ENCODE measurements at places on chromosomes 11 and 22.

GRCh38 chr11:16985297-16985696 is 28.9 kb downstream of the PLEKHA7 start:
- no peak for DNase-seq

DNA sequence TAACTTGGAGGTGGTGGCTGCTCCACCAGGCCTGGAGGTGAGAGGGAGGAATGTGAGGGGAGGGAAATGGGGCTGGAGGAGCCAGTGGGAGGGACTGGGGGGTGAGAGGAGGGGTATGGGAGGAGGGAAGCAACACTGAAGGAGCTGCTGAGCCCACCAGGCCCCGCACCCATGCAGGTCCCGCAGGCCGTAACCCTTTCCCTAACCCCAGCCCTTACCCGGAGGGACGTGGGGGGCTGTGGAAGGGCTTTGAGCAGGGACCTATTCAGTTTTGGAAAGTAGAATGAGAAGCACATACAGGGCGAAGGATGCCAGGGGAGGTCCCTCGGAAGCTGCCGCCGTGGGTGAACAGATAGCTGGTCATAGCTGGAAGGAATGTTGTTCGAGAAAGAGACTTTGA is 33.9 kb upstream of the CRYBB3 start:
- DNase-seq = no peak

- no peak for DNase-seq
These were observed 243.5 kb upstream of the ARHGAP20 start for GRCh38 chr11:110955776-110956175.

- DNase-seq = no peak
These were observed 14.0 kb upstream of the MCHR1 start for GRCh38 chr22:40665312-40665711.

DNA sequence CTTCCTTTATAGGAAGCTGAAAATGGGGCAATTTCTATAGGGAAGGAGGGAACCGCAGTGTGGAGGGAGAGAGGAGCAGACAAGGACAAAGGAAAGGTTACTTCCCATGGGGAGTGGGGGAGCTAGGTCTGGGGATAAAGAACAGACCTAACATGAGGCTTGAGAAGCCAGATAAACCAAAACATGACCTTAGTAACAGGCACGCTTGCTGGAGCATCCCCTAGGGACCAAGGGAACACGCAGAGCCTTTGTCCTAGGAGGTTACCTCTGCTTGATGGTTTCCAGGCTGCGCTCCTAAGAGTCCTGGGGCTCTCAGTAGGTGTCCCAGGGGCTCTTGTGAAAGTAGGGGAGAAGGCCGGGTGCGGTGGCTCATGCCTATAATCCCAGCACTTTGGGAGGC is 271.4 kb upstream of the NCAM1 start:
- no peak for DNase-seq

DNA sequence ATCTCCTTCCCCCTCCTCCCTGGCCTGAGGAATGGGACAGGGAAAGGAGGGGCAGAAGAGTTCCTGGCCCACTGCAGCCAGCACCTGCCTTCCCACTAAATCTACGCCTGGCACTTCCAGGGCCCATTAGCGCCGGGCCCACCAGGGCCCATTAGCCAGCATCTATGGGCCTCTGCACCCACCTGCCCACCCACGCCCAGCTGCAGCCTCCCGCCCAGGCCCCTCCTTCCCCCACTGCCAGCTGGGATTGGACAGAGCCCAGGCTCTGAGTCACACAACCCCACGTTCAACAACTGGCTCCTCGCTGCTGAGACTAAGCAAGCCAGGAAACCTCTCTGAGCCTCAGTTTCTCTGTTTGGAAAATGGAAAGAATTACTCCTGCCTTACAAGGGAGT is 48.7 kb downstream of the CYTH4 start:
- DNase-seq = no peak

- no peak for DNase-seq
These were observed 2.7 kb upstream of the TMPRSS4 start for GRCh38 chr11:118074091-118074685.

DNA sequence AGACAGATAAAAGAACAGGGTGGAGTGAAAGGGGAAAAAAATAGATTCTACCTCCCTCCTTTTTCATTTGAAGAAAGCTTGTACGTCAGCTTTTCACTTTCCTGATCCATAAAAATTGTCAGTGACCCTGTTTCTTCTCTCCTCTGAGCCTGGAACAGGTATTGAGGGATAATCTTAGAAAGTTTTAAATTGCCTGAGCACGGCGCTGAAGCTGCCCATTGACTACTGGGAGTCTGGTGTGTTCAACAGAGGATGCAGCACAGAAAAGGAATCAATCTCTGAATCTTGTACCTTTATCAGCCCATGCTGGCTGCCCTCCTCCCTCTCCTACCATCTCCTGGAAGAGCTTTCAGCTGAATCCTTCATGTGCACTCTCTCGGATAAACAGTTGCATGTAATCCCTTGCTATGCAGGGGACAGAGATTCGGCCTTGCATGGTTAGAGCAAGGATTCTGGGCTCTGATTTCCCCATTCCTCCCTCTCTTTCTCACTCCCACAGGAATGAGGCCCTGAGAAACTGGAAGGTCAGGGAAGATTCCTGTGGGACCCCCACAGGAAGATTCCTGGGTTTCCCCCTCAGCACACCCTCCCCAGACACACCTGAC is 162.4 kb upstream of the SYN3 start:
- no peak for DNase-seq

DNA sequence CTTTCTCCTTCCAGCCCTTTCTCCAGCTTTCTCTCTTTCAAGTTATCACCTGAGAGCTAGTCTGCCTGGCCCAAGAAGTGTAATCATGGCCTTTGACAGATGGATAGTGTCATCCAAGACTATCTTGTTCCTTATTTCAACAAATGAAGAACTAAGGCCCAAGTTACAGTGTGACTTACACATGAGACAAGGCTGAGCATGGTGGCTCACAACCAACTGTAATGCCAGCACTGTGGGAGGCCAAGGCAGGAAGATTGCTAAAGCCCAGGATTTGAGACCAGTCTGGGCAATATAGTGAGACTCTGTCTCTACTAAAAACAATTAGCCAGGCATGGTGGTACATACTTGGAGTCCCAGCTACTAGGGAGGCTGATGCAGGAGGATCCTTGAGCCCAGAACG is 3.7 kb upstream of the RANGAP1 start:
- DNase-seq = no peak

DNA sequence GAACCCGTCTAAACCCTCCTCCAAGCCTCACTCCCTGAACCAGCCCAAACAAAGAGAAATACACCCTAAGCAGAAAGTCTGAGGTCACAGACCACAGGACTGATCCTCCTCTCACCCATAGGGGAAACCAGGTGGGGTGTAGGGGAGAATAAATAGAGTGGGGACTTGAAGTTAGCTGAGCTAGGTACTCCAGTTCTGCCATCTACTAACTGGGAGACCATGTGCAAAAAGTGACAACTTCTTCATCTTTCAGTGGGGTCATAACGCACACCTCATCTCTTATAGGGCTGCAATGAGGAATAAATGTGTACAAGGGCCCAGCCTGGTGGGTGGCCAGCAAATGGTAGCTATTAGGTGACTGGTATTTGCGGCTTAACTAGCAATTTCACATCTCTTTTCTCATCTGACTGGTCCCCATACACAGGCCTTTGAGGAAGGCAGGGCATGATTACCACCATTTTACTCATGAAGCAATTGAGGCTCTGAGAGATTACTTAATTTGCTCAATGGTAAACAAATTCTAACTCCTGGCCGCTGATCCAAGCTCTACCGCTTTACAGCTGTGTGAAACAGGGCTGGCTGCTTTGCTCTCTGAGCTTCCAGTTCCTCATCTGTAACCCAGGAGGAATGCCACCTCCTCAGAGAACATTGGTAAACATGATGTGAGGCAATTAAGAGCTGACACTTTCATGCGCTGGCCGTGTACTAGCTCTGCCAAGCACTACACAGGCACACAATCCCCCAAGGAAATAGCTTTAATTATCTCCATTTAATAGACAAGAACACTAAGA is 16.6 kb downstream of the TBC1D10A start:
- no peak for DNase-seq

- no peak for DNase-seq
These were observed 35.9 kb downstream of the ARAP1 start for GRCh38 chr11:72716290-72716689.

GRCh38 chr11:117179048-117179999 is 781 bp downstream of the SIDT2 start:
- DNase-seq = peak; percentile 63

DNA sequence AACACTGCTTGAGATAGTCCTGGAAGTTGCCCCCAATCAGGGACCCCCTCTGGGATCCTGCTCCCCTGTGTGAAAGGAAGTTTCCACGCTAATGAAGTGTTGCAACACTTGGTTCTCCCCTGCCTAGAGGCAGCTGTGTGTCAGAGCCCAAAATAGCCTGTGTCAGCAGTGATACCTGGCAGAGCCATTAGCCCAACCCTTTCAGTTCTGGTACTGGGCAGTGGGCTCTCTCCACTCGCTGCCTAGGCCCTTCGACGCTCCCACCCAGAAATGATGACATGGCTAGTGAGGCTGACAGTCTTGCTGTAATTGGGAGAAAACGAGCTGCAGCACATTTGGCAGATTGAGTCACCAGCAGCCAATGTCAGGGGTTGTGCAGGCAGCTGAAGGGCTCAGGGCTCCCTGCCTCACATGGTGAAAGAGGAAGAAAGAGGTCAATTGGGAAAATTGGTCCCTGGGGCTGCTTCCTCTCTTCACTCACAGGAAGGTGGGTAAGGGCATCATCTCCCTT is 1.4 kb upstream of the NXF1 start:
- no peak for DNase-seq

DNA sequence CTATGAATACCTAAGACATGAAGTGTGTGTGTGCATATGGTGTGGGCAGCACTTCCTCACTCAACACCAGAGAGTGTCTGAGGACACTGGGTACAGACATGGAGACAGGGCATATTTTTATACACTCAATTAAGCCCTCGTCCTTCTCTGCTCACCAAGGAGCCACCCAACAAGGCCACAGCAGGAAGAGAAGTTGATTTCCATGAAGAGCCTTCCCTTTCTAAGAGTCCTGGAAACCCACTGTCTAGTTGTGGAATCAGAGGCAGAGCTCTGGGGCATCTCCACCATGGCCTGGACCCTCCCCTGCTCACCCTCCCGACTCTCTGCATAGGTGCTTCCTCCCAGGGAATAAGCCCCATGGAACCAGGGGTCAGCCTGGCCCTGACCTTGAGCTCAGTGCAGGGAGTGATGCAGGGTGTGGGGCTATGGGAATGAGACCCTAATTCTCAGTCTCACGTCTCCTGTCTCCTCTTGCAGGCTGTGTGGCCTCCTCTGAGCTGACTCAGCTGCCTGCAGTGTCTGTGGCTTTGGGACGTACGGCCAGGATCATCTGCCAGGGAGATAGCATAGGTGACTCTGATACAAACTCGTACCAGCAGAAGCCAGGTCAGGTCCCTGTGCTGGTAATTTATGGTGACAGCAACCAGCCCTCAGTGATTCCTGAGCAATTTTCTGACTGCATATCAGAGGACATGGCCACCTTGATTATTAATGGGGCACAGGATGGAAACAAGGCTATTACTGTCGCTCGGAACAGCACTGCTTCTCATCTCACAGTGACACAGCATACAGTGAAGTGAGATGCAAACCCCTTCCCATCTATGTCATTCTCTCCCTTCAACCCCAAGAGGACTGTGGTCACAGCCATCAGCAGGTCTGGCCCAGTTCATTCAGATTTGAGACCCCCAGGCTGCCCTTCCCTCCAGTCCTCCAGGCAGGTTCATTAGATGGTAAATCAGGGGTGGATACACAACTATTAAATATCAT is 14.6 kb upstream of the IGLL5 start:
- DNase-seq = no peak

- DNase-seq = no peak
These were observed 110.3 kb downstream of the KCNQ1OT1 start for GRCh38 chr11:2589538-2589934.

DNA sequence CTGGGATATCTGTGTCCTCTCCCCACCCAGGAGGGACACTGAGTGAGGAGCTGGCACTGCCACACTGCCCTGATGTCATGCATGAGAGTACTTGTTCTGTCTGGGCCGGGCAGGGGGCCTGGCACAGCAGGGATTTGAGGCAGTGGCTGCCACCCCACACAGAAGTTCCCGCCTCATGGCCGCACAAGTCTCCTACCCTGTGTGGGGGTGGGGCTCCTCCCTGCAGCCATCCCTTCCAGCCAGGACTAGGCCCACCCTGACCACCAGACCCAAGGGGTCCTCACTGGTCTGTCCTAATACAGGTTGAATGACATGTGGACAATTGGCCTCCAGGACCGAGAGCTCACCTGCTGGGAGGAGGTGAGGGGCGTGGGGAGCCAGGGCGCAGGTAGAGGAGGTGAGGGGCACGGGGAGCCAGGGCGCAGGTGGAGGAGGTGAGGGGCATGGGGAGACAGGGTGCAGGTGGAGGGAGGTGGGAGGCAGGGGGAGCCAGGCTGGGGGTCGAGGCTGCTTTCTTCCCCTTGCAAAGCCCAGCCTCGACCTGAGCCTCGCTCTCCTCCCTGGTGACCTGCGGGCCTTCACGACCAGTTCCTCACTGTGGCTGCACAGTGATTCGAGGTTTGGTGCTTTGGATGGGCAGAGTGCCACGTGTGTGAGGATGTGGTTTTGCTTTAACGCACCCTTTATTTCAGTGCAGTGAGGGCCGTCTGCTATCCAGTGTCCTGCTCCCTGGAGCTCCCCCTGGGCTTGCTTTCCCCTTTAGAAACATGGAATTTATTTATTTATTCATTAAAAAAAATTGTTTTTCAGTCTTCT is 7.4 kb downstream of the LZTR1 start:
- no peak for DNase-seq

DNA sequence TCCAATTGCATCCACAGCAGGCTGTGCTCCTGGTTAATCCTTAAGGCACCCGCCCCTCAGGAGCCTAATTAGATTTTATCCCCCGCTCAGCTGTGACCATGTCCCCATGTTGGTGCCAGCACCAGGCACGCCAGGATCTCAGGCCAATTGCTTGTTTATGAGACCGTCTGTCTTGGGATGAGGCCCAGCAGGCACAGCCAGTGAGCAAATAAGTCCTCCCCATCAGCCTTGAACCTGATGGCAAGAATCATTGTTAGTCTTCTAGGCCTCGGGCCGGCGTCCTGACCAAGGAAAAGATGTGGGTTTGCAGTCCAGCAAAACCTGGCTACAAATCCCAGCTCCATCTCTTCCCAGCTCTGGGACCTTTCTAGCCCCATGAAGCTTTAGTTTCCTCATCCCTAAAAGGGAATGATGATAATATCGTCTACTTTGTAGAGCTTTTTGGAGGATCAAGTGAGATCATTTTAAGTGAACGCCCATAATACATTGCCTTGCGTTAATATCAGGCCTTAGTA is 57.3 kb downstream of the TP53I11 start:
- DNase-seq = no peak
